ENCODE measurements at places on chromosomes 6 and 20. TPM values are rescaled to one million over a fixed set of nuclear protein-coding genes. Genes with fewer than 3 reads are reported as not detected.

DNA sequence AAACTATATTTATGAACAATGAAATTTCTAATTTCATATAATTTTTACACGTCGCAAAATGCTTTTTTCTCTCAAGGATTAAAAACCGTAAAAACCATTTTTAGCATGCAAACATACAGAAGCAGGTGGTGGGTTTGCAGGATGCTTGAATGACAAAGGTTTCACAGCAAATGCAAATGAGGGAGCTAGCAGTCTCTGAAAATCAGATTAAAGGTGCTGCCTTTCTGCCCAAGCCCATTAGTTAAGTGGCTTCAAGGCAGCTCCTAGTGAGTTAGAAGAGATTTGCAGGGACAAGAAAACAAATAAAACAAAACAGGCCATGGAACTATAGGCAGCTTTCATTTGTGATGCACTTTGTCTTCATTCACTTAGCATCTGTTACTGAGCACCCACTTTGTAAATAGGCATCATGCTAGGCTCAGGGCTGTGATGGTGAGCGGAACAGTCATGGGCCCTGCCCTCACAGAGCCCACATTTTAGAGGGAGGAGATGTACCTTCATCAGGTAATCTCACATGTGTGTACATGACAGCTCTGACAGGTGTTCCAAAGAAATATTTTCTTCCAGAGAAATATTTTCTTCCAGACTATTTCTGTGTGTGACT lies 29.5 kb downstream of the NAPB start:
- DNase-seq, result peak; percentile 27

- no peak for DNase-seq
Measured at GRCh38 chr6:101398716-101399615, 5.5 kb downstream of the GRIK2 start.

The SLC22A16 gene
- not detected for total RNA-seq

DNA sequence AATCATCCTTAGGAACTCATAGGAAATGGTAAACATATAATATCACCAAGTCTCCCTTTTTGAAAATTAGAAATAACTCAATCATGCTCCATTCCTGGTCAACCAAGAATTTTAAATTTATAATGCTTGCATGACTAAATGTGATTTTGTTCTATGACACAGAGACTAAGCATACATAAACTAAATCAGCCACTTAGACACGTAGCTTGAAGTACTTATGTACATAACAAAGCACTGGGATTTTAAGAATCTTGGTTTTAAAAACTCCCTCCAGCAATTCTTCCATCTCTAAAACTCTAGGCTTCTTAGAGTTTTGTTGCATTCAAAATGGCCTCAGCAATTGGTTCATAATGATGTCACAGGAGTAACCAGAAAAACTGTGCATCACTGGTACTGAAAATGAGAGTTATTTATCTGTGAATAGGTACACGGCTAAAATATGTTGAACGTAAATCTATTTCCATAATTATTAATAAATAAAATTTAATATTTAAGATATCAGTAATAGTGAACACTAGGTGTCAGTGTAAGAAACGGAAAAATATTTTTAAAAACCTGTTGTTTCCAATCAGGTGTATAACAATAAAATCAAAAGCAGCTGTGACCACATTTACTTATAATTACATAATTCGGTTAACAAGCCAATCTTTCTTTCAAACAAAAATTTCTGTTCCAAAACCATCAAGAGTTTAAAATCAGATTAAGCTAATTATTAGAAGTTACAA lies 241.6 kb upstream of the RUNX2 start:
- no peak for DNase-seq

The WFDC10B gene
- total RNA-seq, result 0.52 TPM

DNA sequence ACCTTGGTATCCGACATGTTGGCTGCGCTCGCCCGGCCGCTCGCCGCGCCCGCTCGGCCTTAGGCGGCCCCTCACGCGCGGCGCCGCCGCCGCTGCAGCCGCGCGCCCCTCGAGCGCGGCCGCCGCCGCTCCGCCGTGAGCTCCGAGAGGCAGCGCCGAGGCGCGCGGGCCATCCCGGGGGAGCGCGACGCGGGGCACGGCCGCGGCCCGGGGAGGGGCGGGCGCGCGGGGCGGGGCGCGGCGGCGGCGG lies at the start of gene KIF13A:
KIF13A (minus strand) TSS at position 189 of the 250 bp plus-strand sequence; CDS start at position 17, 172 bp downstream.
- DNase-seq, result no peak

GRCh38 chr6:167925026-167925425 lies 72.4 kb upstream of the KIF25 start:
- no peak for DNase-seq

- DNase-seq, result no peak
Measured at GRCh38 chr6:18551228-18551627, 164.1 kb downstream of the RNF144B start.

DNA sequence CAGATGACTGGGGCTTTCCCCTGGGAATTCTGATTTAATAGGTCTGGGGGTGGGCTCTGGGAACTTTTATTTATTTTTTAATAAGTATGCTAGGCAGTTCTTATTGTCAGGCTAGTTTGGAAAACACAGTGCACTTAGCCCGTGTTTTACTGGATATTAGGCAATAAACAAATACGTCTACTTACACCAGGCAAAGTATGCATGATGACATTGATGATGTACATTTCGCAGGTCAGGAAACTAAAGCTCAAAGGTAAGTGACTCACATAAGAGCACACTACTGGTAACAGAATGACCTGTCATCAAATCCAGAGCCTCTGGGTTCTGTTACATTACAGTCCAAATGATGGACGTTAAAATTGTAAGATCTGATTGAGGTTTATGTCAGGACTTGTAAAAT lies 144.4 kb upstream of the EXOC2 start:
- no peak for DNase-seq

DNA sequence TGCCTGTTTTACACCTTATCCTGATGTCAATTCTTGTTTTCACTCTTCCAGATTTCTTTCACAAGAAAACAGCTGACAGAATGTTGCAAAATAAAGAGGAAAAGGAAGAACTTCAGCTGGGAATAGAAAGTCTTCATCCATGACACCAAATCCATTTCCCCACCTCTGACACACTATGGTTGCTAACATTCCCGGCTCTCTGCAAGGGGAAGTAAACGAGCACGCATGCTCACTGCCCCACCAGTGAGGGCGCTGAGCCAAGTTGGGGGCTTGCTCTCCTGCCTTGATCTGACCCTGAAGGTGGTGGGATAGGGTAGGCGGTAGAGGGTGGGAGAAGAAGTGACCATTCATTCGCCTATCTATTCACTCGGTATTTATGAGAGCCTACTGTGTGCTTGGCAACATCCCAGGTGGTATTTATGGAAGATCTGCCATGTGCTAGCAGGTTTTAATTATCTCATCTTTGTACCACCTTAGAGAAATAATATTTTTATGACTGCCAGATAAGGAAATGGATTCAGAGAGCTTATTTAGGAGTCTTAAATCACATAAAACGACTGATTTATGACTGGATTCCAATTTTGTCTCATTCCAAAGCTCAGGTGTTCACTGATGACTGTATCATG lies 206.2 kb downstream of the FOXC1 start:
- peak; percentile 21 for DNase-seq

DNA sequence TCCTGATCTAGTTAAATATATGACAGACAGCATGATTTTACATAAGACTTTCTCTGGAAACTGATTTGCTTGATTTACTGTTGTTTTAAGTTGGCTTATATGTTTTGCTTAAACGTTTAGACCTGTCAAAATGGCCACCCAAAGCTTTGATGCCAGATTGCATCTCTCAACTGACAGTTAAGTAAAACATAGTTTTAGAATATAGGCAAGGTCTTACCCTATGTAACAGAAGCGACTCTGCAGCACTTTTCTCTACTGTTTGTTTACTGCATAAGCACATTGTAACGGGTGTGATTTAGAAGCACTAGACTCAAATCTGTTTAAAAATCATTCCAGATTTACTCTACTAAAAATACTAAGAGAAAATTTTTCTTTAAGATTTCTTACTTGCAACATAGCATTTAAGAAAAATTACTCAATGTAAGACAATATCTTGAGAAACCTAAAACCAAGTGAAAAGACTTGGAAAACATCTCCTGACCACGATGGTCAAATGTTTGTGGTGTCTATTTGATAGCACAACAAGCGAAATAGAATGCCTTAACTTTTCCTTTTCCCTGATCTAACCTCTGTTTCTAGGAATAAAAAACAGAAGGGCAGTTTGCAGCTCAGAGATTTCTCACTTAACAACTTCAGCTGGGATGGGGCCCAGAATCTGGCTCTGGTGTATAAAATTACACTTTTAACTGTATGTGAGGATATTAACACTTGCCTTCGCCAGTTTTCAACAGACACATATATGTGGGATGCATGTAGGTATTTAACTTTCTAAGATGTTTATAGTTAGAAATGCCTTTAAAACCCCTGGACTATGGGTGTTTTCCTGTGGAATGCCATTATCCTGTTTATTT lies 47.4 kb downstream of the AIG1 start:
- DNase-seq, result no peak

The C20orf204 gene
- total RNA-seq, result 1.6 TPM

The TLDC2 gene
- total RNA-seq, result 0.31 TPM

DNA sequence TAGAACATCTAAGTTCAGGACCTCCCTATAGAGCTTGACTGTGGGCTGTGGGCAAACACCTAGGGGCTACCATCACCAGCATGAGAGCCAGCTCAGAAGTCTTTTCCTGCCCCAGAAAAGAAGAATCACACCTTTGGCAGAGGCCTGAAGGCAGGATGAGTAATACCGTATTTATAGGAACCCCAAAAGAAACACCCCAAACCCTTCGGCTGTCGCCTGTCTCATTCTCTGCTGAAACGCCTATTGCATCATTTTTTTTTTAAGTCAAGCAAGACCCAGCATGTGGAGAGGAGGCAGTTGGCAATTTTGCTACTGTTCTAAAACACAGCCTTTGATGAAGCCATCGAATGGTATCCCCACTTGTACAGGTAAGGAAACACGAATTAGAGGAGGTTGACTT lies 436.4 kb downstream of the TFAP2A start:
- DNase-seq, result no peak

GRCh38 chr6:108518714-108519576 lies 41.8 kb upstream of the FOXO3 start:
- DNase-seq, result peak; percentile 57

The UBE2C gene
- total RNA-seq, result 265 TPM

The OPRM1 gene
- not detected for total RNA-seq

DNA sequence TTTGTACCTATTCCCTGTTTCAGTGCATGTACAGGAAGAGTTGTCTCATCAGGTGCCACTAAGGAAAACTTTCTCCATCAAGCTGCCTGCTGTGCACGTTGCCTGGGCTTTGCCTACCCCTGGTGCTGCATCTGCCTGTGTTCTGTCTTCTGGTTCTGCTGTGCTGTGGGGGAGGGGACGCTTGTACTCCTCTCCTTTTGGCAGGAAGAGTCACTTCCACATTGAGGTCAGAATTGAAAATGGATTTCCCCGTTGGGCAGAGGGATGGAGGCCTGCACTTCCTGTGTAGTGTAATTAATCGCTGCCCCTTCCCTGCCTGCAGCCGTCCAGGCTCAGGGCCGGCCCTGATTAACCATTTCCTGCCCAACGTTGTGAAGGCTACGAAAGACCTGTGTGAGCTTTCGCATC lies 153.3 kb downstream of the SCML4 start:
- peak; percentile 71 for DNase-seq

DNA sequence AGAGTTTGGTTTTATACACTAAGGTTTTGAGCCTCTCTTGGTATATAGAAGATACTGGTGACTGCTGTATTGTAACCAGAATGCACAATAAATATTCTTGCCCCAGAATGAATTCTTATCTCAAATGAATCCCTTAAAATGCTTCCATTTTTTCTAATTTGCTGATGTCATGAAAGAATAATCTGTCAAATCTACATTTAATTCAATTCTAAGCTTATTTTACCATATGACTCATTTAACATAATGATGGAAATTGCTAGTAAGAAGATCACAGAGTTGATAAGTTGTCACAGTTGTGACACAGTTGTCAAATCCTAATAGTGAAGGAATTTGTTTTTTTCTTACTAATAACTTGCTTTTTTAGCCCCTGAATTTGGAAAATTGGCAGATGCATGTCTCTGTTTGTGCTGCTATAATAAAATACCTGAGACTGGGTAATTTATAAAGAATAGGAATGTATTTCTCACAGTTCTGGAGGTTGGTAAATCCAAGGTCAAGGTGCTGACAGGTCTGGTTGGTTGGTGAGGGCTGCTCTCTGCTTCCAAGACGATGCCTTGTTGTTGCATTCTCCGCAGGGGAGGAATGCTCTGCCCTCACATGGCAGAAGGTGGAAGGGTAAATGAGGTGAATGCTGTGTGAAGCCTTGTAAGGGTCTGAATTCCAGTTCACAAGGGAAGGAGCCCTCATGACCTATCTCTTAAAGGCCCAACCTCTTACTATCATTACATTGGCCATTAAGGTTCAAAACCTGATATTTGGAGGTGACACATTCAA lies 4.7 kb downstream of the ECT2L start:
- DNase-seq, result peak; percentile 63
